Suppressor macrophage treated with lipopolysaccharide for 1 hour (primary cell): ENCODE measurements at places on chromosomes 16 and 17.
A peak's percentile ranks its signal among the peaks of the same experiment; 100 is the strongest.

- no peak for DNase-seq
Observed at GRCh38 chr16:56907401-56907800, 24.5 kb upstream of the HERPUD1 start.

DNA sequence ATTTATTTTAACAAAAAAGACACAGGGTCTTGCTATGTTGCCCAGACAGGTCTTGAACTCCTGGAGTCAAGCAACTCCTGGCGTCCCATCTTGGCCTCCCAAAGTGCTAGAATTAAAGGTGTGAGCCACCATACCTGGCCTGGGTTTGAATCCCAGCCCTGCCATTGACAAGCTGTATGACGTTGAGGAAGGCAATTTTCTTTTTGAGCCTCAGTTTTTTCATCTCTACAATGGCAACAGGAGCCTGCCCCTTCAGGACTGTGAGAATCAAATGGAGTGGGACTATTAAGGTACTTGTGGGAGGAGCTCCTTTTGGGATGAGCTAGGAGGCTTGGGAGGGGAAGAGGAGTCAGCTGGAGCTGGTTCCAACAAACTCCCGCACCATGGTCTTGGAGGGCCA, 6.2 kb downstream of the RARA start:
- no peak for DNase-seq

- DNase-seq, result no peak
Observed at GRCh38 chr16:63244631-63245030, 1208.4 kb upstream of the CDH8 start.

GRCh38 chr16:442976-443375, 17.5 kb downstream of the RAB11FIP3 start:
- no peak for DNase-seq

DNA sequence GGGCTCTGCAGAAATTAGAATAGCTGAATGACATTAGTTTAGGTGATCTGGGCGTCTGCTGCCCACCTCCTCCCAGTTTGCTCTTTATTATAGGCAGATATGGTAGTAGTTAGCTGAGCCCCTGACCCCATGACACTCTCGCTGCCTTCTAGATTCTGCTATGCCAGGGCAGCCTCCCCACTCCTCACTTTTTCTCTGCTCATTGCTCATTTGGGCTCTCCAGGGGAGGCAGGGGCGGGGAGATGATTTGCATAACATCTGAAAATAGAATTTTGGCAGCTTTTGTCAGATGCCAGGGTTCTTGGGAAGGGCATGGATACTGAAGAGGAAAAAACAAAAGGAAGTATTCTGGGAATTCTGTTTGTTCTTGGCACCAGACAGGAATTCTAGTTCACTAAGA, 78.0 kb upstream of the GAS7 start:
- DNase-seq, result no peak

DNA sequence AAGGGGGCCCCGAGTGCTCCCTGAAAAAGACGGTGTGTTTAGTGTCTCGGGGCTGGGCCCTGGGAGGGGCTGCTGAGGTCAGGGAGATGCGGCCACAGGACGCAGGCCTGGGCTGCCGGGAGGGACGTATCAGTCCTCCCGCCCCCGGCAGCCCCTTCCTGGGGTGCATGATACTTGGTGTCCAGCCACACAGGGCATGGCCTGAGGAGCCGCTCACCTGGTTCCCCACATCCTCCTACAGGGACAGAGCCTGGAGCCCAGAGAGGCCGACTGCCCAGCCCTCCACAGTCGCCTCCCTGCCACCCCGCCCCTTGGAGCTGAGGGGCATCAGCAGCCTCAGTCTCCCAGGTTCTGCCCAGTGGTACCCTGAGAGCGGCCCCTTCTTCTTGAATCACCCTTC, 12.0 kb upstream of the DEF8 start:
- no peak for DNase-seq

DNA sequence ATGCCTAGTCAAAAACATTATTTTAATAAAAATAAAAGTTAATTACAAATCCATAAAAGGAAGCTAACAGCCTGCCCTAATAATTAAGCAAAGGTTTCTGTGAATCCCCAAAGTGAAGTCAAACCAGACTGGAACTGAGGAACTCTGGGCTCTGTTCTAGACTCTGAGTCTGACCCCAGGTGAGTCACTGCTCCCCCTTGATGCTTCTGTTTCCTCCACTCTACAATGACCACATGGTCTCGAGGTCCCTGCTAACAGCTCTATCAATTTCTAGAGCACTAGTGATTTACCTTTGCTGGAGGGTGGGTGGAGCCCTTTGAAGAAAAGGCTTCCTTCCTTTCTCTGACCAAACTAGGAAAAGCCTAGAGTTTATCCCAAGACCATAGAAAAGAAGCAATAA, 32.4 kb downstream of the XPO6 start:
- DNase-seq, result peak; percentile 8

DNA sequence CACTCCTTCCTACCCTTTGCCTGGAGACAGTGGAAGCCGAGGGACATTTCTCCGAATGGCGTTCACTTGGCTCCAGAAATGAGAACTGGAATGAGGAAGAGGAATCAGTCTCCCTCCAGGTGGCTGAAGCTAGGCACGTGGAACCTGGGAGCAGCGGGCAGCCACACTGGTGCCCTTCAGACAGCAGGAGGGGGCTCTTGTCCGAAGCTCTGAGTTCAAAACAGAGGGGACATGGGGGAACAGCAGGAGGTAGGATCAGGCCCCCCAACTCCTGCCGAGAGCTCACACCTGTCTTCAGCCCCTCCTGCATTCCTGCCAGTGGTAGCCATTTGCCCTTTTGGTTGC, 41.5 kb downstream of the TMEM235 start:
- no peak for DNase-seq

DNA sequence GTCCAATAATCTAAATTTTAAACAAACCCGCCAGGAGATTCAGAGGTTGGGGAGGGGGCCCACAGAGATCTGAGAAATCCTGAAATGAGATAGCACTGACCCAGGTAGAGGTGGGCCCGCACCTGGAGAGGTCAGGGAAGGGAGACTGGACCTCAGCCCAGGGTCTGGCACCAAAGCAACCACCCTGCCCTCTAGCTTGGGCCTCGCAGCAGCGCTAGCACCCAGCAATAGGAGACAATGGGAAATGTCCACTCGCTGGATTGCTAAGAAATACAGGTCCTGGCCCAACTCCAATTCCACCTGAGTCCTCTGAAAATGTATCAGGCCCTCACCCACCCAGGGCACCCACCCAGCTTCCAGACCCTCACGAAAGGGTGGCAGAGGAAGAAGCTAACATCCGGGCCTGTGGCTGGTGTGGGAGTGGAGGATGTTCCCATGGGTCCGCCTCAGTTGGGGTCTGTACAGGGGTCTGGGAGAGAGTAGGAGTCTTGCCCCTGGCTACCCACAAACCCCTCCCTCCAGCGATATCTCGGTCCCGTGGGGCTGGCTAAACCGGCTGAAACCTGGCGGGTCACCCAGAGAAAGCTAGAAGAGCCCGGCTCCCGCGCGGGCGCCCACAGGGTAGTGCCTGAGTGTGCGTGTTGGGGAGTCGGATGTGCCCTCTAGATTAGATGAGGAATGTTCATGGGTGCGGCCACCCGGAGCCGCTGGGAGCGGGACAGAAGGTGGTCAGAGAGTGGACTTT, 1.1 kb downstream of the PLLP start:
- no peak for DNase-seq

DNA sequence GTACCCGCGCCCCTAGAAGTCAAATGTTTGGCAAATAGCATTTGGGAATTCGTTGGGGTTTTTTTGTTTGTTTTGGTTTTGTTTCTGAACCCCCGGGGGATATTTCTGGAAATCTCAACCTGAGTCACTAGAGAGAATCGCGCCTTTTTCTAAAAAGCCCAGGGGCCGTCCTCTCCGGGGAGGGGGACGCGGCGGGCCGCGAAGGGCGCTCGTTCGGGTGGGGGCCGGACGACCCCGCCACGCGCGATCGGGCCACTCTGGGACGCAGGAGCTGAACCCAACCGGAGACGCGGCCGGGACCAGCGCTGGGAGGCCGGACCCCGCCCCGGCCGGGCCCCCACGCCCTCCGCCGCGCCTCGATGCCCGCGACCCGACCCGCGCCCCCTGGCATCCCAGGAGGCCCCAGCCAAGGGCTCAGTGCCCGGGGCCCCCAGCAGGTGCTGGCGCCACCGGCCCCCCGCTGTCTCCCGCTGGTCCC, 302 bp downstream of the LITAF start:
- DNase-seq, result peak; percentile 95

- DNase-seq, result no peak
Observed at GRCh38 chr16:68417711-68418301, 30.5 kb downstream of the SMPD3 start.

DNA sequence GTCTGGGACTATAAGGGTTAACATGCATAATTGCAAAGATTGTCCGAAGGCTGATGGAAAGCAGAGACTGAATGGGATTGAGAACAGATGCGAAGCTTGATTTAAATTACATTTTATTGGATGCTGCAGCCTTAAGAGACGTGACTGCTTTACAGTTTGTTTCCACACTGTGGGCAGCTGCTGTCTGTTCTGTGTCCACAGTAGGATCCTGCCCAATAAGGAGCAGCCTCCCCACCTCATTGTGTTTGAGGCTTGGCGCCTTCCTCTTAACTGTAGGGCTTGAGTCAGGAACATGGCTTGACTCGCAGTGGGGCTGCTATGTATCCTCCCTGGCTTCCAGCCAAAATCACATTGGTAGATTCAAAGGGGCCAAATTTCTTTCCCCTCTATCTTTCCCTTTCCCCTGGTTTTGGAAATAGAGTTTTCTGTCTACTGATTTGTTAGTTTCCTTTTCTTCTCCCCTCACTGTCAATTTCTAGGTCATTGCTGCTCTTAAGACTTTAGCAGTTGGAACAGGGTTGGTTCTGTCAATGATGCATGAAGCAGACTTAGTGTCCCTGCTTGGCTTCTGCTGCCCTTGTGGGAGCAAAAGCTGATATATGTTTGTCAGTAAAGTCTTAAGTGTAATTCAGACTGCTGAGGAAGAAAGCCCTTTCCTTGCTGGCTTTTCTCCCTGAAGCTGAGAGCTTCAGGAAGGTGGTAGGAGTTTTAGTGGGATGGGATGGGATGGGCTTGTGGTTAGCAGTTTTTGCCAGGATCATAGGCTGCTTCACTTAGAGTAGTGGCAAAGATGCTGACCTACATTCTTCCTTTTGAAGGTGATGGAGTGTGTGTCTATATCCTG, 5.0 kb upstream of the RARA start:
- DNase-seq, result no peak

DNA sequence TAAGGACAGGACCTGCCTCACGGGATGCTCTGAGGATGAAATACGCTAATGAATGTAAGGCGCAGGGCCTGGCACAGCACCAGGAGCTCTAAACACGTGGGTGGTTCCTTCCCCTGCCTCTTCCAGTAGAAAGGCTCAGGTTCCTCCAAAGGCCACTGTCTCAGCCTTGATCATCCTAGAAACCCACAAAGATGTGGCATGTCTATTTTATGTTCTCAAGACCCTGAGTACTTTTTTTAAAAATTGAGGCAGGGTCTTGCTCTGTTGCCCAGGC, 17.0 kb upstream of the MEAK7 start:
- DNase-seq, result no peak

GRCh38 chr16:11296706-11297491, 15.8 kb upstream of the PRM1 start:
- no peak for DNase-seq

DNA sequence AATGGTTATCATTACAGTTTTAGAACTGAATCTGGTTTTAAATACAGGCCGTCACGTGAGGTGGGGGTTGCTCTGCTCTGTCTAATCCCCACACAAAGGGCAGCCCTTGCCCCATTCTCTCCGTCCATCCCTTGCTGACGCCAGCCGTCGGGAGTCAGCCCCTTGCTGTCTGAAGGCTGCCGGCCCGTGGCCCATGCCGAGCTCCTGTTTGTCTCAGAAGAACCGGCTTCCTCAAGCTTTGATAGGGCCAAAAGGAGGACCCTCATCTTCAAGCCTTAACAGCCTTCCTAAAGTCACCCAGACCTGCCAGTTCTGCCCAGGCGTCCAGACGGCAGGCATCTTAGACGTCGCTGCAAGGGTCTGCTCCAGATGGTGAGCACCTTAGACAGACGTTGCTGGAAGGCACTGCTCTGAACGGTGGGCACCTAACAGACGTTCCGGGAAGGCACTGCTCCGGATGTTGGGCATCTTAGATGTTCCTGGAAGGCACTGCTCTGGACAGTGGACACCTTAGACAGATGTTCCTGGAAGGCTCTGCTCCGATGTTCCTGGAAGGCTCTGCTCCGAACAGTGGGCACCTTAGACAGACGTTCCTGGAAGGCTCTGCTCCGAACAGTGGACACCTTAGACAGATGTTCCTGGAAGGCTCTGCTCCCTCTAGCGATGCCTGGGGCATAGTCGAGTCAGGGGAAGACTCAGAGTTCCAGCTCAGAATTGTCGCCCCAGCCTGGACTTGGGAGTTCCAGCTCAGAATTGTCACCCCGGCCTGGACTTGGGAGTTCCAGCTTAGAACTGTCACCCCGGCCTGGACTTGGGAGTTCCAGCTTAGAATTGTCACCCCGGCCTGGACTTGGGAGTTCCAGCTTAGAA, 35.1 kb upstream of the CHMP6 start:
- no peak for DNase-seq

DNA sequence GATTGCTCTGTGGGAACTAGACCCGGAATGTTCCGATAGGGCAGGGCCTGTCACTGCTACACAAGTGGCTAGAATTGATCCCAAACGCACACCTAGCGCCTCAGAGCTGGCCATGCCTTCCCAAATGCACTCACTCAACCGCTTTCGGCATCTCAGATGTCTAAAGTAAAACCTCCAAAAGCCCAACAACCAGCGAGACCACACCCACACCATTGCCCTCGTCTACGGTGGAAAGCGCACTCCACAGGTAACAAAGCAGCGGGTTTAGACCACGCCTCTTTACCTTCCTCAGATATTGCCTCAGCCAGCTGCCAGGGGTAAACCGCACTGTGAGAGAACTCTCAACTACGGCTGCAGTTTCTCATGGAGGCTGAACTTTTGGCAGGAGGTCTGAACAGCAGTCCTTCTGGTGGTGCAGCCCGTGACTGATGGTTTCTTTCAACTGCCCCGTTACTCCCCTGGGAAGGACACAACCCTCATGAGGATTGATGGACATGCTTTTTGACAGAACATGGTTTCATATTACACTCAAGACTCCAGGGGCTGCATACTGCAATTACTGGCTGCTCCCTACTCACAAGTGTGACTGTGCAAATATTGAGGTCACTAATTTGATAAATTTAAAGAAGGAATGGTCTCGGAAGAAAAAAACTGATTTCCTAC, 34.5 kb downstream of the USP7 start:
- no peak for DNase-seq

- peak; percentile 82 for DNase-seq
Observed at GRCh38 chr17:63697341-63698286, 2.3 kb downstream of the LIMD2 start.
